ENCODE measurements at places on chromosomes 2 and 18.

- no peak for DNase-seq
Measured at GRCh38 chr2:25728559-25728958, 55.2 kb upstream of the DTNB start.

GRCh38 chr18:40897884-40898283 is 1057.2 kb upstream of the PIK3C3 start:
- no peak for DNase-seq

- no peak for DNase-seq
Measured at GRCh38 chr2:217790681-217791392, 212.0 kb downstream of the TNS1 start.

DNA sequence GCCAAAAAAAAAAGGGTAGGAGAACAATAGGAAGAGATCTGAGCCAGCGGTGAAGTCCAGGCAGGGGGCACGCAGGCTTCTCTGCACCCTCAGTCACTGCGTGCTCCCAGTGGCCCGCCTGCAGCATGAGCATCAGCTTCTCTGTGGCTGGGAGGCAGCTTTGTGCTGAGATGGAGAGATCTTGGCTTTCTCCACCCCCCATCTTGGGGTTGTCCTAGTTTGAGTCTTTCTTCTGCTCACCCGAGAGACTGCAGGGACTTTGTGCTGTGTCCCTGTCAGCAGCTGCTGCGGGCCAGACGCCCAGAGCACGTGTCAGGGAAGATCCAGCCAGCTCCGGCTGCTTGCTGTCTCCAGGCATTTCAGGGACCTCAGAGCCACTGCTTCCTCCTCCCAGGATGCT is 20.3 kb downstream of the TRAPPC12 start:
- DNase-seq: no peak

DNA sequence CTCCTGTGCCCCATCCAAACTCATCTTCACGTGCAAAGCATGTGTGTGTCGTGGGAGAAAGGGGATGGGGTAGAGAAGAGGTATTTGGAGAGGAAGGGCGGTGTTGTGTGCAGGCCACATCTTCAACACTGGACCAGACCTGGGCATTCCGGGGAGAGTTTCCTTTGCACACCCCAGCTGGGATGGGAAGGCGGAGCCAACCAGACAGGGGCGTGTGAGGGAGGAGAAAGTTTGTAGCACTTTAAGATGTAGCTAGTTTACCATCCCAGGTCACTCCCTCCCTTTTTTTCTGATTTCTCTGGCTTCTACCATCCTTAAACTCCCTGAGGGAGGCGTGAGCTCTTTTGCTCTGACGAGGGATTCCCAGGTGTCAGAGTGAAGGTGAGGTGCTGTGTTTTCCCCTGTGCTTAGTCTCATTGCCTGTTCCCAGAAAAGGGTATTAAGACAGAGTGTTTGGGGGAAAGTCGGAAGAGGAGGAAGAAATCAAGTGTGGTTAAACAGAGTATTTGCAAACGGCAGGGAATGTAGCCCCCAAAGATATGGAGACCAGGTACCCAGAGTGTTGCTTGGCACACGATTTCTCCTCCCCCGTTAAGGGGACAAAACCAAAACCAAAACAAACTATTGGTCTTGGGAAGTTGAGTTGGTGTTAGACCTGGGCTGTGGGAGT is 1.6 kb downstream of the SETBP1 start:
- DNase-seq: no peak

- no peak for DNase-seq
Measured at GRCh38 chr2:221549143-221549542, 23.0 kb downstream of the EPHA4 start.

DNA sequence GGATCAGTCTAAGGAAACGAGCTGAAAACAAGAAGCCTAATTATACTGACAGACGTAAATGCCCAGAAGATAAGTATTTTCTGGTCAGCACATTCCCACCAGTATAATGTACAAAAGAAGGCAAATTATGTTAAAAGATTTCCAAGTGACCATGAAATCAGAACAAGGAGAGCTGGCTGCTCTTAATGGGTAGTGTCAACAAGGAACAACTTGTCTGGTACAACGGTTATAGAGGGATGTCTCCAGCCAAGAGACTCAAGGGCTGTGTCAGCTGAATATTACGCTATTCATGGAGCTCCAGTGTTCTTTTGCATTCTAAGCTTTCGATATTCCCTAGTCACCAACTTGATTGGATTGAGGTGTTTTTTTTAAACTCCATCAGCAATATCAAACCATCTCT is 8.6 kb upstream of the L3MBTL4 start:
- no peak for DNase-seq

GRCh38 chr2:171143670-171144062 is 17.0 kb downstream of the TLK1 start:
- DNase-seq: no peak

GRCh38 chr2:191369034-191369433 is 123.8 kb downstream of the MYO1B start:
- DNase-seq: no peak

- DNase-seq: no peak
Measured at GRCh38 chr2:173353556-173353955, 1.1 kb upstream of the CDCA7 start.

DNA sequence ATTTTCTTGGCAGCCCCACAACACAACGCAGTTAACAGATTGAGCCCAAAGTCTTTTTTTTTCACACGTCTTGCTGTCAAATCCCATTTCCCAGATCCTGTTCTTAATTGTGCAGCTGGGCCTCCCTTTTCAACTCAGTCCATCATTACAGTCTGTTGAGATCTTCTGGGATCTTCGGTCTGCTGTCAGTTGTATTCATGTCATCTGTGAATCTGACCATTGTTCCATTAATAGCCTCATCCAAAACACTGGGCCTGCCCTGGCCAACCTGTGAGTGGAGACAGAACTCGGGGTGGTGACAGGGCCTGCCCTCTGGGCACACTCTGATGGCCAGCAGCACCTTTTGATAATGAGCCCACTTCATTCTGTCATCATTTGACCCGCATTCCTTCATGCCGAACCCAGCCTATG is 39.7 kb upstream of the SEMA4C start:
- DNase-seq: no peak

All from CD4-positive, alpha-beta T cell treated with Interleukin-4 for 4 hours (primary cell).